ENCODE measurements at places on chromosomes 7 and 10. TPM values are rescaled to one million over a fixed set of nuclear protein-coding genes. Genes with fewer than 3 reads are reported as not detected.

Gene PPP1R3A
- total RNA-seq: not detected

Gene RSBN1L
- 29.2 TPM for total RNA-seq

Gene SPDYE18
- 1.3 TPM for total RNA-seq

Gene PCLO
- total RNA-seq: not detected

Gene HOXA10
- total RNA-seq: 0.29 TPM

Gene VPS41
- 51.7 TPM for total RNA-seq

Gene IDE
- 25.1 TPM for total RNA-seq

Gene GPR26
- total RNA-seq: not detected

Gene MOGAT3
- 0.18 TPM for total RNA-seq

Gene COL17A1
- total RNA-seq: not detected

Gene CALML3
- not detected for total RNA-seq

Data from activated naive CD4-positive, alpha-beta T cell treated with anti-CD3 and anti-CD28 coated beads, Interleukin-2, amount 10 ng/mL, durations not matched to agents 5 hours and 36 hours (primary cell).